Stimulated activated naive B cell treated with anti-CD40 and anti-IgM and Interleukin-4, amounts not matched to agents 10 μg/mL and 1 μg/mL and 100 μg/mL, for 72 hours (primary cell): ENCODE measurements at places on chromosomes 1 and 21.

DNA sequence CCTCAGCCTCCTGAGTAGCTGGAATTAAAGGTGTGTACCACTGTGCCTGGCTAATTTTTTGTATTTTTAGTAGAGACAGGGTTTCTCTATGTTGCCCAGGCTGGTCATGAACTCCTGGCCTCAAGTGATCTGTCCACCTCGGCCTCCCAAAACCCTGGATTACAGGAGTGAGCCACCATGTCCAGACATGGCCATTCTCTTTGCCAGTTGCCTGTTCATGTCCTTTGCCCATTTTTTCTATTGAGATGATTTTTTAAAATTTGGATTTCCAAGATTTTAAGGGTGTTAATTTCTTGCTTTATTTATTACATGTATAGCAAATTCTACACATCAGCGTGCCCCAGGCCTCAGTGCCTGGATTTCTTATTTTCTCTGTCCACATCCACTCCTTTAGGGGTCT, 2.8 kb downstream of the POLR3GL start:
- no peak overlapping the region for H3K4me3 ChIP-seq
- H3K27me3 ChIP-seq = no peaks in the 10 kb centered on the region
- no peak for DNase-seq
- H3K27ac ChIP-seq = no peak overlapping the region
- peaks cover 13% of the 10 kb centered on the region for H3K36me3 ChIP-seq

DNA sequence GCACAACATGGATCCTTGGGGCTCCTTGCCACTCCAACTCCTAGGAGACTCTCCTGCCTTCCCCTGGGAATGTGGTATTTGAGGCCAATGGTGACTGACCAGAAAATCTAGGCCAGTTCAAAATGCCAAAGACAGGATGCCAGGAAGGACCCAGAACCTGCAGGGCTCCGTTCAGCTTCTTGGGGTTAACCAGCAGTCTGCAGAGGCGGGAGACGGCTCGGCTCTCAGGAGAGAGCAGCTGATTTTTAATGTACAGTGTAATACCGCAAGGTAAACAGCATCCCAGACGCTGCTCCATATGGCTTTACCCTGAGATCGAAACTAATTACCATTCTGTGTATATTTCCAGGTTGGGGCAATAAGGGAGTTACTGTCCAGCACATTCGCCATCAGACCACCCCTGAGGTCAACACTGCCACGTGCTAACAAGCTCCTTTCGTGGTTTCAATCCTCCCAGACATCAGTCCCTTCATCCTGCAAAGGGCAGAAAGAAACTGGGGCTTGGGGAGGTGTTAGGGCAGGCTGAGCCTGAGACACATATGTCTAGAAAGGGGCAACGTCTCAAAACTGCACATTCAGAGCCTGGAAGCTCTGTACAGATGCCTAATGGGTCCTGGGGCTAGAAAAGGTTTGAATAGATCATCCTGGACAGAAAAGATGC, 16.7 kb downstream of the ITPKB start:
- no peak for DNase-seq
- no peak overlapping the region for H3K4me3 ChIP-seq
- no peaks in the 10 kb centered on the region for H3K27me3 ChIP-seq
- H3K36me3 ChIP-seq = peaks cover 69% of the 10 kb centered on the region

- H3K4me1 ChIP-seq = no peaks in the 10 kb centered on the region
- DNase-seq = no peak
- H3K36me3 ChIP-seq = no peaks in the 10 kb centered on the region
- H3K27ac ChIP-seq = no peak overlapping the region
These were observed 54.4 kb upstream of the AJAP1 start for GRCh38 chr1:4599951-4600481.

DNA sequence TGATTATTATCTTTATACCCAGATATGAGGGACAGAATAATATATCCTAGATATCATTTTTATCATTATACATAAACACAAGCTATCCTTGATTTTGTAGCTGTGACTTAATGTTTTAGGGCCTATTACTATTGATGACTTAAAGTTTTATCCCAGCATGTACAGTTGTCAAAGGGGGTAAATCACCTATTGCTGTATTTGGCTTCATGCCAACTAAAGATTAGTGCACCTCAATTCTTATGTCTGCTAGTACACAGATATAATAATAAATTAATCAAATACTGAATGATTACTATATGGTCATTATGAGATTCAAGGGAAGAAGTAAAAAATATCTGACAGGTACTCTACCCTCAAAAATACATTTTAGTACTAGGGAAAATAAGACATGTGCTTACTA, 84.0 kb downstream of the SYT14 start:
- no peak overlapping the region for H3K27ac ChIP-seq
- no peak for DNase-seq
- no peaks in the 10 kb centered on the region for H3K27me3 ChIP-seq
- H3K4me3 ChIP-seq = no peak overlapping the region
- H3K4me1 ChIP-seq = no peaks in the 10 kb centered on the region
- H3K36me3 ChIP-seq = no peaks in the 10 kb centered on the region

DNA sequence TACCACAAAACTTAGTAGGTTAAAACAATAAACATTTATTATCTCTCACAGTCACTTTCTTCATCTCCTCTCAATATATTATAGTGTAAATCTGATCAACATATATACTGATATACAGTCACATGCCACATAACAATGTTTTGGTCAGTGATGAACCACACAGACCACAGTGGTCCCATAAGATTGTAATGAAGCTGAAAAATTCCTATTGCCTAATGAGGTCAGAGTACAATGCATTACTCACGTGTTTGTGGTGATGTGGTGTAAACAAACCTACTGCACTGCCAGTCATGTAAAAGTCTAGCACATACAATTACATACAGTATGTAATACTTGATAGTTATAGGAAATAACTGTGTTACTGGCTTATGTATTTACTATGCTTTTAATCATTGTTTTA, 30.1 kb downstream of the OLFML3 start:
- H3K36me3 ChIP-seq = no peaks in the 10 kb centered on the region
- no peak overlapping the region for H3K27ac ChIP-seq
- no peaks in the 10 kb centered on the region for H3K4me1 ChIP-seq

DNA sequence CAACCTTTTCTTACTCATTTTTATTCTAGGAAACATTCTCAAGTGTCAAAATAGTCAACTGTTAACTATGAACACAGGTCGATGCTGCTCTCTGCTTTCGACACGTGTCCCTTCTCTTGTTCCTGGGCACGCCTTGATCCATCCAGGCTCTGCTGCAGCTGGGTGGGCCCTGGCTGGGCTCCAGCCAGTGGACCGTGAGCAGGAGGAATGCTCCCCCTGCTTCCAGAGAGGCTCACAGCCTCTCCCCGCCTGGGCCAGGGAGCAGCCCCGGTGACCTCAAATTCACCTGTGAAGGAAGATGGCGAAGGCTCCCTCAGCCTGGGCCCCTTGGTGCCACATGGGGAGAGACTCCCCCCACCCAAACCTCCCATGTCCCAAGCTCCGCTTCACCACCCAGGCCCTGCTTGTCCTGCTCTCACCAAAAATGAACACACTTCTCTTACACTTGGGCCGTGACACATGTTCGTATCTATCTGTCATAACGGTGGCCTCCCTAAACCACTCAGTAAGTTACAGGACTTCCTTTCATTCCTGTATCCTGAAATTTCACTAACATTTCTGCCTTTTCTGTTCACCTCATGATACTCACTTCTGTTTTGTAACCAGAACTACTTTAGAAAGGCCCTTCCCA, 24.6 kb upstream of the ADARB1 start:
- no peak overlapping the region for H3K27ac ChIP-seq
- H3K27me3 ChIP-seq = peaks cover 31% of the 10 kb centered on the region
- no peak for DNase-seq
- H3K4me3 ChIP-seq = no peak overlapping the region

DNA sequence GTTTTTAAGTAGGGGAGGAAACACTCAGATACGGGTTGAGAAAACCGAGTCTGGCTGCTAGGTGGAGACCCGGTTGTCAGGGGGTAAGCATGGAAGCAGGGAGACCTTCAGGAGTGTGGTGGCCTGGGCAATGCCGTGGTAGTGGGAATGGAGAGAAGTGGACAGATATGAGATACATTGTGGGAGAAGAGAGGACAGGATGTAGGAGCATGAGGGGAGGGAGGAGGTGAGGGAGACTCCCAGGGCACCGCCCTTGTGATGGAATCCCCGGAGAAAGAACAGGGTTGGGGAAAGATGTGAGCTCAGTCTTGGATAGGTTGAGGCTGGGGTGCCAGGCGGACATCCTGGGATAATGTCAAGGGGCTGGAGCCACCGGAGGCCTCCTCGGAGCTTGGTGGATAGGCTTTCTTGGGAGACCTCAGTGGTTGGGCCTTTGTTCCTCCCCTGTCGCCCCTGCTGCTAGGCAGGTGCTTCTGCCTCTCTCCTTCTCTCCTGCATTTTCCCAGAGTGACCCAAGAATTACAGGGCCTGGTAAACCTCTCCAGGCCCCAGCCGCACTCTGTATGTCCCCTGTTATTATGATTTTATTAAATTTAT, 21.3 kb downstream of the ZNF362 start:
- no peaks in the 10 kb centered on the region for H3K27me3 ChIP-seq
- H3K4me1 ChIP-seq = peaks cover 21% of the 10 kb centered on the region
- H3K27ac ChIP-seq = no peak overlapping the region
- H3K36me3 ChIP-seq = peaks cover 22% of the 10 kb centered on the region
- H3K4me3 ChIP-seq = no peak overlapping the region

DNA sequence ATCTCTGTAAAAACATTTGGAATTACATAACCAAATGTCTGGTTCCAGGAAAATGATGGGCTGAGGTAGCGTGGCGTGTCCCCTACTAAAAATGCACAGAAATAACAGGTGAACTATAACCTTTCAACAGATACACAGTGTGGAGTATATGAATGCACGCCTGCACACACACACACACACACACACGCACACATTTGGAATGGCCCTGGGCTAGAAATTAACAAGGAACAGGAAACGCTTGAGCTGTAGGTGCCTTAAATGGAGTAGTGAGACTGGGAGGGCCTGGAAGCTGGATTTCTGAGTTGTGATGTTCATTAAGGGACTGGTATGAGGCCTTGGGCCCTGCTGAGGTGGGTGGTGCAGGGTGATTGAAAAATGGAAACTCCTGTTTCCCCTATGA, 246.5 kb upstream of the C1orf174 start:
- DNase-seq = no peak
- no peaks in the 10 kb centered on the region for H3K36me3 ChIP-seq
- no peak overlapping the region for H3K27ac ChIP-seq
- no peaks in the 10 kb centered on the region for H3K4me1 ChIP-seq
- peaks cover 20% of the 10 kb centered on the region for H3K27me3 ChIP-seq
- H3K4me3 ChIP-seq = no peak overlapping the region

GRCh38 chr1:81437213-81437612, 363.5 kb upstream of the ADGRL2 start:
- DNase-seq = no peak
- no peak overlapping the region for H3K27ac ChIP-seq
- H3K36me3 ChIP-seq = no peaks in the 10 kb centered on the region
- H3K4me3 ChIP-seq = no peak overlapping the region

- peak overlapping the region; percentile 92 for H3K4me3 ChIP-seq
- H3K27ac ChIP-seq = peak overlapping the region; percentile 91
These were observed 724 bp downstream of the DOCK7 start for GRCh38 chr1:62687421-62687902.

DNA sequence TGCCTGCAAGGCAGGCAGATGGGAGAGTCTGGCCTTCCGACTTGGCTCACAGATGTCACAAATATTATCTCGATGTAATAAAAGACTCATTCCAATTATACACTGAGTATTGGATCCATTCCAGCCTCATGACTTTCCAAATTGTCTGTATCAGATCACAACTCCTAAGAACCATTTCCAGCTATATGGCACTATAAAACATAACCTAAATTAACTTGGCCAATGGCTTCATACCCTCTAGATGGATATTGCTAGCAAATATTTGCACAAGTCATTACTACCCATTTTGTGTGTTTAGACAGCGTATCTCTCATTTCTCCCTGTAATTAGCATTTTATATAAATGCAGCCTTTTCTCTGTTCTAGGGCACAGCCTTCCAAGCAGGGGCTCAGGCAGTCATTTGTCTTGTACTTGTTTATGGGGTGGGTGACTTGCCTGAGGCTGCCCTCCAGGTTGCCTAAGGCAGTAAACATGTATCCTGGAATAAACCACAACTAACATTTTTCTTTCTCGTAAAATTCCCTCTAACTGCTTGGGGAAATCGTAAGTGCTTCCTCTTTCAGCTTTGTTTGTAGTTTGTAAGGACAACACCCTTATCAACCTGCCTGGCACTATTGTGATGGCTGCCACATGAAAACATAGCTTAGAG, 70.6 kb upstream of the KCNJ6 start:
- H3K36me3 ChIP-seq = no peaks in the 10 kb centered on the region
- no peak for DNase-seq
- H3K4me3 ChIP-seq = no peak overlapping the region
- H3K4me1 ChIP-seq = no peaks in the 10 kb centered on the region
- H3K27ac ChIP-seq = no peak overlapping the region

DNA sequence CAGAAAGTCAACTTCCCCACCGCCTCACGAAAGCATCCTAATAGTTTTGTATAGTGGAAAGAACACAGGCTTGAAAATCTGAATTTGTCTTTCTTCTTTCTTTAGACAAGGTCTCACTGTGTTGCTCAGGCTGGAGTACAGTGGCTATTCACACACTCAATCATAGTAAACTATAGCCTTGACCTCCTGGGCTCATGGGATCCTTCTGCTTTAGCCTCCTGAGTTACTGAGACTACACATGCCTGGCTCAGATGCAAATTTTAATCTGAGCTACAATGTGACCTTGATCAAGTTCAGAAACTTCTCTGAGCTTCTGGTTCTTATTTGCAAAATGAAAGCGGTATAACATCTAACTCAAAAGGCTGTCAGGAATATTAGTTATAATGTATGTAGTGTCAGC, 362.1 kb downstream of the SMYD3 start:
- no peak for DNase-seq
- H3K4me3 ChIP-seq = no peak overlapping the region
- peaks cover 14% of the 10 kb centered on the region for H3K36me3 ChIP-seq
- H3K27ac ChIP-seq = no peak overlapping the region
- H3K27me3 ChIP-seq = no peaks in the 10 kb centered on the region
- no peaks in the 10 kb centered on the region for H3K4me1 ChIP-seq

- H3K4me1 ChIP-seq = no peaks in the 10 kb centered on the region
- no peak for DNase-seq
- H3K36me3 ChIP-seq = no peaks in the 10 kb centered on the region
- H3K27me3 ChIP-seq = no peaks in the 10 kb centered on the region
- H3K27ac ChIP-seq = no peak overlapping the region
These were observed 853.9 kb downstream of the KCNT2 start for GRCh38 chr1:195754303-195754702.

- H3K4me1 ChIP-seq = peaks cover 16% of the 10 kb centered on the region
- H3K36me3 ChIP-seq = peaks cover 26% of the 10 kb centered on the region
- H3K27ac ChIP-seq = no peak overlapping the region
- H3K4me3 ChIP-seq = no peak overlapping the region
- no peaks in the 10 kb centered on the region for H3K27me3 ChIP-seq
These were observed 33.8 kb downstream of the ZBTB40 start for GRCh38 chr1:22485431-22485830.

DNA sequence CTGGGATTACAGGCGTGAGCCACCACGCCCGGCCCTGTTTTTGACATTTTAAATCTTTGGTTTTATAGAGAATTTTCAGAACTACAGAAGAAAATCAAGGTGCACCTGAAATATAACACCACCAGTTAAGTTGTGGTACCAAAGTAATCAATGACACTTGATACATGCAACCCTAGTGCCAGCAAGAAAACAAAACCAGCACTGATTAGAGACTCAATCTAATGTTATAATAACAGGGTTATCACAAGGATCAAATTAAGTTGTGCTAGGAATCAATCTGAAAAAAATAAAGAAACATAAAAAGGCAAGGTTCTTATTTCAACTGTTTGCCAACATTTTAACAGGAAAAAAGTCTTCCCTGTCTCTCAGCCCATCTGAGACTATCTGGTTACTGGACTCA, 23.8 kb downstream of the TGFBR3 start:
- DNase-seq = no peak
- no peaks in the 10 kb centered on the region for H3K36me3 ChIP-seq
- H3K27ac ChIP-seq = no peak overlapping the region
- H3K4me1 ChIP-seq = no peaks in the 10 kb centered on the region
- no peak overlapping the region for H3K4me3 ChIP-seq
